ENCODE measurements at places on chromosomes 6 and 20.

DNA sequence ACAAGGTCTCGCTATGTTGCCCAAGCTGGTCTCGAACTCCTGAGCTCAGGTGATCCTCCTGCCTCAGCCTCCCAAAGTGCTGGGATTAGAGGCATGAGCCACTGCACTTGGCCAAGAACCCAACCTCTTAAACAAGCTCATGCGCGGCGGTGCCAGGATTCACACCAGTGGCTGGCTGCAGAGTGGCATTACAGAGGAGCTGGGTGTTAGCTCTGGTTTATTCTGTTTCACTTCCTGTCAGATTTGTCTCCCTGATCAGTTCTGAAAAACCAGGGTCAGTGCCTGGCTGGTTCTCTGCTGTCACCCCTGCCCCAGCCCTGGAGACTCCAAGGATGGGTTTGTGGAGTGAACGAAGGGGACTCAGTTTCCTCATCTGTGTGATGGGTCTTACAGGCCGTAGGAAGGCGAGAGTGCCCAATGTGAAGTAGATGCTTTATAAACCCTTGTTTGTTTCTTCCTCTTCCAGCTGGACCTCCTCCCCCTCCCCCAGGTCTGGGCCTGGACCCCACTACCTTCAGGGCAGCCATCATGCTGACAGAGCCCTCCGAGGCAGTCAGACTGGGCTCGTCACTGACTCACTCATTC, 63.4 kb downstream of the UBE2V1 start:
- no peak for DNase-seq

GRCh38 chr6:5899216-5900045, 107.3 kb downstream of the NRN1 start:
- DNase-seq: no peak

GRCh38 chr20:31602779-31603441, 2.2 kb upstream of the ID1 start:
- DNase-seq: no peak

GRCh38 chr6:125598422-125598821, 151.0 kb upstream of the HEY2 start:
- DNase-seq: no peak

DNA sequence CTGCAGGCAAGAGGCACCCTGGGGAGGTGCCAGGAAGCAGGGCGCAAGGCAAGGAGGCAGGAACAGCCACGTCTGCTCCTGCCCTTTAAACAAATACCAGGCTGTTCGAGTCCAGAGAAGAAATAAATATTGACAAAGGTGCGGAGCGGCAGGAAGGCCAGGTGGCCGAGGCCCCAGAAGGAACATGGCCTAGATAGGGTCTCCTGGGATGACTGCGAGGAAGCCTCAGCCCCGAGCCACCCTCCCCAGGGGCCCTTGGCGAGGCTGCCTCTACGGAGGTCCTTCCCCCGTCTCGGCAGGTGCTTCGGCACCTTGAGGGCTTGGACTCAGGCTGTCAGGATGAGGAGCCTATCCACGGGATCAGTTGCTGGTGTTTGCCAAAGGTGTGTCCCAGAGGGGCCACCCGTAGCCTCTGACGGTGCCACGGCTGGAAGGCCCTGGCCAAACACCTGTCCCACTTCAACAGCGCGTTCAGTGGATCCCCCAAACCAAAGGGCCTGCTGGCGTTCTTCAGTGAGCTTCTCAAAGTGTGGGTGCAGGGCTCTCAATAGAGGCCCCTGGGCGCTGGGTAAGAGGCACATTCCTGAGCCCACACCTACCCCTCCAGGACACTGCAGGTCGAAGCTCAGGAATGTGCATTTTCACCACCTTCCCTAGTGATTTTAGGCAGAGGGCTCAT, 39.8 kb downstream of the SNX5 start:
- DNase-seq: peak; percentile 52

- no peak for DNase-seq
These were observed 17.2 kb downstream of the SMPDL3A start for GRCh38 chr6:122806291-122806690.

GRCh38 chr6:148701375-148701774, 45.5 kb upstream of the UST start:
- DNase-seq: no peak

- DNase-seq: no peak
These were observed 343.9 kb downstream of the ZFAND3 start for GRCh38 chr6:38163186-38164130.

All from LNCaP clone FGC (cell line).